ENCODE measurements at places on chromosomes 1 and 21.

DNA sequence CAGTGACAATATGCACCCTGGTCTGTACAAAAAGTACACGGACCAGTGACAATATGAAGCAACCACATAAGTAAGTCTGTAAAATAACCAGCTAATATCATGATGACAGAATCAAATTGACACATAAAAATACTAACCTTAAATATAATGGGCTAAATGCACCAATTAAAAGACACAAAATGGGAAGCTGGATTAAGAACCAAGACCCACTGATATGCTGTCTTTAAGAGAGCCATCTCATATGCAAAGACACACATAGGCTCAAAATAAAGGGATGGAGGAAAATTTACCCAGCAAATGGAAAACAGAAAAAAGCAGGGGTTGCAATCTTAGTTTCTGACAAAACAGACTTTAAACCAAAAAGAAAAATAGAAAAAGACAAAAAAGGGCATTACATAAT lies 70.4 kb upstream of the VCAM1 start:
- DNase-seq: no peak
- H3K27me3 ChIP-seq: no peaks in the 10 kb centered on the region
- no peaks in the 10 kb centered on the region for H3K4me1 ChIP-seq
- no peak overlapping the region for H3K27ac ChIP-seq
- H3K36me3 ChIP-seq: no peaks in the 10 kb centered on the region

DNA sequence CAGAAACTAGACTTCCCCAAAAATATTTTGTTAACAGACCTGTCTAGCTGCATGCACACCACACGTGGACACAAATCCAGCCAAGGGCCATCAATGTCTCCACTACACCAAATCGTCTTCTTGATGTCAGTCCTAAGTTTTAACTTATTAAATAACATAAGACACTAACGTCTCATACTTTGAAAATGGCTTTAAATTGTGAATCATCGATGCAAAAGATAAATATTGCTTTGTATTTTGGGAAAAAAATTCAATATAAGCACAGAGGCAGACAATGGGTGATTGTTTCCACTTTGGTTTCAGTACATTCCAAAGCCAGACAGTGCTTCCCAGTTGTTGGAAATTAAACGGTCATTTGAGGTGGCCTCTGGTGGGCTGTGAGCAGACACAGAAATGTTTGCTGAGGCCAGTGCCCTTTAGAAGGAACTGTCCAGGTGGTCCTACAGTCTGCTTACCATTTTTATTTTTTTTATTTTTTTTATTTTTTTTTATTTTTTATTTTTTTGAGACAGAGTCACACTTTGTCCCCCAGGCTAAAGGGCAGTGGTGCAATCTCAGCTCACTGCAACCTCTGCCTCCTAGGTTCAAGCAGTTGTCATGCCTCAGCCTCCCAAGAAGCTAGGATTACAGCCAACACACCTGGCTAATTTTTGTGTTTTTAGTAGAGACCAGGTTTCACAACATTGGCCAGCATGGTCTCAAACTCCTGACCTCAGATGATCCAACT lies 1.8 kb upstream of the KIAA2013 start:
- H3K4me3 ChIP-seq: no peak overlapping the region
- peaks cover 4% of the 10 kb centered on the region for H3K36me3 ChIP-seq
- no peaks in the 10 kb centered on the region for H3K27me3 ChIP-seq

DNA sequence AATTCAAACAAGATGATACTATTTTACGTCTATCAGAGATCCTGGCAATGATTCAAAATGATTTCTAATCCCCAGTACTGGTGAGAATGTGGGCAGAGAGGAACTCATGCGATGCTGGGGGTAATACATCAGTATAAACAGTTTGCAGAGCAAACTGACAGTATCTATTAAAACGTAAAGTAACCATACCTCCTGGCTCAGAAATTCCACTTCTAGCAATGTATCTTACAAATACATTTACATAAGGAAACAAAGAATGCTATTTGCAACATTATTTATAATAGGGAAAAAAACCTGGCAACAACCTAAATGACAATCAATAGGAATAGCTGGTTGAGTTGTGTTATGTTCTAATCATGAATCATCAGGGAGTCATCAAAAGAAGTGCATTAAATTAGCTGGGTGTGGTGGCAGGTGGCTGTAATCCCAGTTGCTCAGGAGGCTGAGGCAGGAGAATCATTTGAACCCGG lies 15.9 kb downstream of the RCAN1 start:
- H3K27me3 ChIP-seq: no peaks in the 10 kb centered on the region
- no peak for DNase-seq
- H3K4me1 ChIP-seq: no peaks in the 10 kb centered on the region
- no peak overlapping the region for H3K27ac ChIP-seq
- no peaks in the 10 kb centered on the region for H3K36me3 ChIP-seq

- DNase-seq: no peak
- H3K4me1 ChIP-seq: no peaks in the 10 kb centered on the region
- no peak overlapping the region for H3K27ac ChIP-seq
- H3K4me3 ChIP-seq: no peak overlapping the region
Observed at GRCh38 chr1:214933375-214933774, 149.2 kb upstream of the KCNK2 start.

- DNase-seq: no peak
- H3K4me3 ChIP-seq: no peak overlapping the region
Observed at GRCh38 chr1:85339656-85340399, 63.4 kb upstream of the BCL10 start.

- DNase-seq: no peak
- no peaks in the 10 kb centered on the region for H3K27me3 ChIP-seq
- no peak overlapping the region for H3K27ac ChIP-seq
Observed at GRCh38 chr1:51313961-51314777, 16.2 kb downstream of the TTC39A start.

- no peak overlapping the region for H3K27ac ChIP-seq
- H3K27me3 ChIP-seq: no peaks in the 10 kb centered on the region
- no peak for DNase-seq
- no peaks in the 10 kb centered on the region for H3K4me1 ChIP-seq
- H3K4me3 ChIP-seq: no peak overlapping the region
Observed at GRCh38 chr1:230827081-230827681, 41.1 kb downstream of the C1orf198 start.

- no peak for DNase-seq
- no peaks in the 10 kb centered on the region for H3K4me1 ChIP-seq
- no peak overlapping the region for H3K4me3 ChIP-seq
- H3K27ac ChIP-seq: no peak overlapping the region
- no peaks in the 10 kb centered on the region for H3K36me3 ChIP-seq
Observed at GRCh38 chr1:30888391-30888790, 20.2 kb downstream of the SDC3 start.

GRCh38 chr1:225603538-225604354 lies 49.2 kb downstream of the ENAH start:
- no peak overlapping the region for H3K4me3 ChIP-seq
- H3K27me3 ChIP-seq: no peaks in the 10 kb centered on the region
- H3K36me3 ChIP-seq: no peaks in the 10 kb centered on the region
- no peaks in the 10 kb centered on the region for H3K4me1 ChIP-seq
- DNase-seq: no peak

DNA sequence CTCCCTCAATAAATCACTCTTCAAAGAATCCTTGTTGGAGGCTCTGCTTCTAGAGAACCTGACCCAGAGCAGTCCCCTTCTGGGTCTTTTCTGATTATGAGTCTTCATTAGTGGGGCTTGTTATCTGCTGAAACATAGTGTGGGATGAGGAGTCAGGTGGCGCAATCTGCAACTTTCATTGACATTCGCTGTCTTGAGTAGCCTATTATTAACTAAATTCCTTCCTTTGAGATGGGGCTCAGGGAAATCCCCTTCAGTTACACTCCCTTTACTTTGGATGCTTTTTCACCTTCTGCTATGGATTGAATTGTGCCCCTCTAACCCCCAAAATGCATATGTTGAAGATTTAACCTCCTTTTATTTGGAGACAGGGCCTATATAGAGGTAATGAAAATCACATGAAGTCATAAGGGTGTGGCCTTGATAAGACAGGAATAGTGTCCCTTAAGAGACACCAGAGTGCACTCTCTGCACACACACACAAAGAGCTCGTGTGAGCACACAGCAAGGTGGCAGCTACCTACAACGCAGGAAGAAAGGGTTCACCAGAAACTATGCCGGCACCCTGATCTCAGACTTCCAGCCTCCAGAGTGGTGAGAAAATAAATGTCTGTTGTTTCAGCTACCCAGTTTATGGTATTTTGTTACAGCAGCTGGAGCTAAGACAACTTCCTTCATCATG lies 19.5 kb downstream of the DIO1 start:
- no peak for DNase-seq
- H3K4me3 ChIP-seq: no peak overlapping the region
- no peak overlapping the region for H3K27ac ChIP-seq
- peaks cover 4% of the 10 kb centered on the region for H3K36me3 ChIP-seq

- H3K27ac ChIP-seq: no peak overlapping the region
- no peaks in the 10 kb centered on the region for H3K4me1 ChIP-seq
- no peaks in the 10 kb centered on the region for H3K27me3 ChIP-seq
- DNase-seq: no peak
- H3K4me3 ChIP-seq: no peak overlapping the region
- H3K36me3 ChIP-seq: no peaks in the 10 kb centered on the region
Observed at GRCh38 chr1:77263708-77264107, 18.1 kb upstream of the AK5 start.

GRCh38 chr1:14656384-14656937 lies 58.0 kb downstream of the KAZN start:
- H3K27ac ChIP-seq: no peak overlapping the region
- no peaks in the 10 kb centered on the region for H3K27me3 ChIP-seq
- no peaks in the 10 kb centered on the region for H3K36me3 ChIP-seq
- H3K4me3 ChIP-seq: no peak overlapping the region
- no peaks in the 10 kb centered on the region for H3K4me1 ChIP-seq

DNA sequence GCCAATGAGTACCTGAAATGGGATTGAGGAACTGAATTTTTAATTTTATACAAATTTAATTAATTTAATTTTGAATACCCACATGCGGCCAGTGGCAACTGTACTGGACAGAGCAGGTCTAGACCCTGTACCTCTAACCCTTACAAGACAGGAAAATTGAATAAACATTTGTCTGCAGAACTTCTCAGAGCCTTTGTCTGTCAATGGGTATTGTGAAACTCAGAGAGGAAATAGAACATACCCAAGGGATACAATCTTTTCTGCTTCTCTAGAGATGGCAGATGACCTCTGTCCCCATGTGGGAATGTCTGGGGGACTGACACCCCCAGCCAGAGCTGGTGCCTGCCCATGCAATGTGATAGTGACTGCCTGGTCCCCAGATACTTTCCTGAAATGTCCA lies 220.6 kb downstream of the TM2D1 start:
- no peaks in the 10 kb centered on the region for H3K27me3 ChIP-seq
- H3K4me3 ChIP-seq: no peak overlapping the region
- no peaks in the 10 kb centered on the region for H3K4me1 ChIP-seq

GRCh38 chr1:167404161-167404888 lies 114.0 kb downstream of the CD247 start:
- H3K27me3 ChIP-seq: no peaks in the 10 kb centered on the region
- peaks cover 5% of the 10 kb centered on the region for H3K36me3 ChIP-seq
- no peak for DNase-seq
- no peak overlapping the region for H3K27ac ChIP-seq
- no peaks in the 10 kb centered on the region for H3K4me1 ChIP-seq

GRCh38 chr1:76951153-76951552 lies 83.9 kb downstream of the ST6GALNAC5 start:
- H3K4me3 ChIP-seq: no peak overlapping the region

- H3K4me3 ChIP-seq: no peak overlapping the region
- H3K36me3 ChIP-seq: no peaks in the 10 kb centered on the region
- no peaks in the 10 kb centered on the region for H3K4me1 ChIP-seq
- DNase-seq: no peak
Observed at GRCh38 chr1:205840146-205840923, 9.6 kb downstream of the PM20D1 start.

DNA sequence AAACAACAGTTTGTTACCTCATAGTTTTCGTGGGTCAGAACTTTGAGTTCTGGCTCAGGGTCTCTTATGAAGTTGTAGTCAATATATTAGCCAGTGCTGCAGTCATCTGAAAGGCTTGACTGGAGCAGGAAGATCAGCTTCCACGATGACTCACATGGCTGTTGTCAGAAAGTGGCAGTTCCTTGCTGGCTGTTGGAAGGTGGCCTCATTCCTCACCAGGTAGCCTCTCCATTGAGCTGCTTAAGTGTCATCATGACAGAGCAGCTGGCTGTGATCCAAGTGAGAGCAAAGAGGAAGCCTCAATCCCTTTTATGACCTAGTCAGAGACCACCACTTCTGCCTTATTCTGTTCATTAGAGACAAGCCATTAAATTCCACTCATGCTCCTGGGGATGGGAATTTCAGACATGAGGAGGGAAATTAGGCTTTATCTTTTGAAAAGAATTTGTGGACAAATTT lies 5.6 kb downstream of the OSBPL9 start:
- H3K4me1 ChIP-seq: peaks cover 6% of the 10 kb centered on the region
- no peak overlapping the region for H3K27ac ChIP-seq
- DNase-seq: no peak
- H3K27me3 ChIP-seq: no peaks in the 10 kb centered on the region
- H3K36me3 ChIP-seq: no peaks in the 10 kb centered on the region

GRCh38 chr1:88463401-88463985 lies 220.6 kb upstream of the PKN2 start:
- no peaks in the 10 kb centered on the region for H3K36me3 ChIP-seq
- H3K27me3 ChIP-seq: peaks cover 3% of the 10 kb centered on the region
- no peaks in the 10 kb centered on the region for H3K4me1 ChIP-seq
- no peak overlapping the region for H3K4me3 ChIP-seq
- DNase-seq: no peak

GRCh38 chr21:15444118-15444960 lies 285.4 kb upstream of the USP25 start:
- no peak for DNase-seq
- no peaks in the 10 kb centered on the region for H3K4me1 ChIP-seq
- no peaks in the 10 kb centered on the region for H3K27me3 ChIP-seq
- H3K4me3 ChIP-seq: no peak overlapping the region
- no peak overlapping the region for H3K27ac ChIP-seq

- no peak overlapping the region for H3K27ac ChIP-seq
- no peak for DNase-seq
- no peaks in the 10 kb centered on the region for H3K36me3 ChIP-seq
- H3K27me3 ChIP-seq: no peaks in the 10 kb centered on the region
- H3K4me1 ChIP-seq: no peaks in the 10 kb centered on the region
Observed at GRCh38 chr1:217407534-217408001, 223.3 kb downstream of the GPATCH2 start.

DNA sequence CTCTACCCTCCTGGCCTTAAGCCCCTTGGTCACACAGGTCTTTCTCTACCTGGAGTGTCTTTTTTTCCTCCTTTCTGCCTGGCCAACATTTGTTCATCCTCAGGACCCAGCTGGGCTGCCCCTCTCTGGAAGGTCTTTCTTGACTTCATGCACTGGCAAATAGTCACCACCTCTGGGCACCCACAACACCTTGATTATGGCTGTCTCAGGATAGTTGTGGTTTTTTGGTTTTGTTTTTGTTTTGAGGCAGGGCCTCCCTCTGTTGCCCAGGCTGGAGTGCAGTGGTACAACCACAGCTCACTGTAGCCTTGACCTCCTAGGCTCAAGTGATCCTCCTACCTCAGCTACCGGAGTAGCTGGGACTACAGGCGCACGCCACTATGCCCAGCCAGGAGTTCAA lies 10.8 kb downstream of the RPS6KA1 start:
- H3K27ac ChIP-seq: peak overlapping the region; percentile 64
- H3K4me3 ChIP-seq: no peak overlapping the region
- H3K36me3 ChIP-seq: peaks cover 5% of the 10 kb centered on the region
- H3K4me1 ChIP-seq: peaks cover 62% of the 10 kb centered on the region
- H3K27me3 ChIP-seq: no peaks in the 10 kb centered on the region

- H3K4me3 ChIP-seq: no peak overlapping the region
- DNase-seq: no peak
- peaks cover 55% of the 10 kb centered on the region for H3K36me3 ChIP-seq
- H3K27ac ChIP-seq: no peak overlapping the region
Observed at GRCh38 chr1:244405856-244406255, 45.9 kb downstream of the ADSS2 start.

All from effector memory CD4-positive, alpha-beta T cell (primary cell).